Omental fat pad (tissue), 4 donors: ENCODE measurements at places on chromosomes 2 and 18. TPM values are rescaled to one million over a fixed set of nuclear protein-coding genes. Genes with fewer than 3 reads are reported as not detected.

GRCh38 chr2:207984765-207985480 lies 40.4 kb downstream of the PLEKHM3 start:
- DNase-seq, result no peak

- DNase-seq, result no peak
Measured at GRCh38 chr2:47508080-47508479, 105.1 kb downstream of the MSH2 start.

GRCh38 chr18:78936251-78937005 lies 43.2 kb upstream of the SALL3 start:
- DNase-seq, result no peak

GRCh38 chr2:95009412-95009811 lies 16.1 kb upstream of the MAL start:
- DNase-seq, result no peak

GRCh38 chr2:104407641-104408040 lies 446.3 kb upstream of the POU3F3 start:
- no peak for DNase-seq

- no peak for DNase-seq
Measured at GRCh38 chr2:40173276-40173675, 278.6 kb downstream of the SLC8A1 start.

DNA sequence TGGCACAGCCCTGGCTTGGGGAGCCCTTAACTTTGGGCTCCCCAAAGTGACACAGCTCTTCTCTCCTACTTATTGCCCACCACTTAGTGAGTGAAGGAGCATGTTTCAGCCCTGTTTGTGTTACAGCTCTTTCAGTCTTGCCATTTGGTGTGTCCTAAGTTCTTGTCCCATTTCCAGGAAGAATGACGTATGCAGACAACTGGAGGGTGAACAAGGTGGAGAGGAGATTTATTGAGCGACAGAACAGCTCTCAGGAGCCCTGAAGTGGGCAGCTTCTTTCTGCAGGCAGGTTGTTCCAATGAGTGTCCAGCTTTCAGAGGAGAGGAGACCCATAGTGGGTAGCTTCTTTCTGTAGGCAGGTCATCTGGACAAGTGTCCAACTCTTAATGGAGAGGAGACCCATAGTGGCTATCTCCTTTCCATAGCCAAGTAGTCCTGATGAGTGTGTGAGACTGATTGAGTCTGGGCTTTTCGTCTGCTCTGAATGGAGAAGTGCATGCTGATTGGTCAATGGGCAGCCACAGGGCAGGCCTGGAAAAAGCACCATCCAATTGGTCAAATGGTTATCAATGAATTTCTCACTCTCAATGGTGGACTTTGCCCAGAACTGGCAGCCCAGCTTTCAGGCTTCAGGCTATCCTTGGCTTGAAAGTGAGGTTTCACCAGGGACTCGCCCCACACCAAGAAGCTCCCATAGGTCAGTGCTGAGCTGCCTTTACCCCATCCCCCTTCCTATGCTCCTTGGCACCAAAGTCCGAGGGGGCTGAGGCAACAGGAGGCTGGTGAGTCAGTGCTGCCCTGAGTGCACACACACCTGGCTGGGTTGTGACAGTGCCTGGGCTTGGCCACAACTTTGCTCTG lies 688.2 kb downstream of the NYAP2 start:
- DNase-seq, result no peak

- no peak for DNase-seq
Measured at GRCh38 chr2:72263043-72263775, 115.5 kb upstream of the CYP26B1 start.

- DNase-seq, result no peak
Measured at GRCh38 chr2:164523009-164523408, 98.3 kb downstream of the GRB14 start.

DNA sequence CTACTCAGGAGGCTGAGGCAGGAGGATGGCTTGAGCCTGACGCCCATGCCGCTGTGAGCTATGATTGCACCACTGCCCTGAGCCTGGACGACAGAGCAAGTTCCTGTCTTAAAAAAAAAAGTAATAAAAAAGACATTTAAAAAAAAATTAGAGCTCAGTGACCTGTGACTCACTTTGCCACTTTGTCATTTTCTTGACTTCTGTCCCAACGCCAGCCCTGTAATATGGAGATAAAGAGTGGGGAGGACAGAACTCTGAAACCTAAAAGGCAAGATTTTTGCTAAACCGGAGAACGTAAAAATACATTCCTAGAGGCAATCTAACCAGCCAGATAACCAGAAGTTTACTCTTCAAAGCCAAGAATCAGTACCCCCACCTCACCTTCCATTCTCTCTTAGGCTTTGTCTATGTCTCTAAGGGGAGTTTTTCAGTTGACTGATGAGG lies 49.0 kb downstream of the PRKRA start:
- DNase-seq, result no peak

GRCh38 chr2:239026711-239027361 lies 179.0 kb downstream of the TWIST2 start:
- no peak for DNase-seq

DNA sequence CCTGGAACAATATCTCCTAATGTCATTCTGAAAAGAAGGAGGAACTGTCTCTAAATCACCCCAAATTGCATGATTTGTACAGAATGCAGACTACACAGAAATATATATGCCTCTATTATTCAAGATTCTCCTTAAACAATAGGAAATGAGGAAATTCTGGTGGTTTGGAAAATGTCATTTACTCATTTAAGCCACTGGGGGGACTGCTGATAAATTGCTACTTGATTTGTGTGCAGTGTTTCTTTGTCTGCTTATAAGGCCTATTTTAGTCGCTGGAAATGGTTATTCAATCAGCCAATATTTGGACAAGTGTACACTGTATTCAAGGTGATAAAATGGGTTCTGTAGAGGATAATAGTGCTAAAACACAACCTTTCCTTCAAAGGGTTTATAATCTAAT lies 801.9 kb upstream of the CELF4 start:
- DNase-seq, result no peak

DNA sequence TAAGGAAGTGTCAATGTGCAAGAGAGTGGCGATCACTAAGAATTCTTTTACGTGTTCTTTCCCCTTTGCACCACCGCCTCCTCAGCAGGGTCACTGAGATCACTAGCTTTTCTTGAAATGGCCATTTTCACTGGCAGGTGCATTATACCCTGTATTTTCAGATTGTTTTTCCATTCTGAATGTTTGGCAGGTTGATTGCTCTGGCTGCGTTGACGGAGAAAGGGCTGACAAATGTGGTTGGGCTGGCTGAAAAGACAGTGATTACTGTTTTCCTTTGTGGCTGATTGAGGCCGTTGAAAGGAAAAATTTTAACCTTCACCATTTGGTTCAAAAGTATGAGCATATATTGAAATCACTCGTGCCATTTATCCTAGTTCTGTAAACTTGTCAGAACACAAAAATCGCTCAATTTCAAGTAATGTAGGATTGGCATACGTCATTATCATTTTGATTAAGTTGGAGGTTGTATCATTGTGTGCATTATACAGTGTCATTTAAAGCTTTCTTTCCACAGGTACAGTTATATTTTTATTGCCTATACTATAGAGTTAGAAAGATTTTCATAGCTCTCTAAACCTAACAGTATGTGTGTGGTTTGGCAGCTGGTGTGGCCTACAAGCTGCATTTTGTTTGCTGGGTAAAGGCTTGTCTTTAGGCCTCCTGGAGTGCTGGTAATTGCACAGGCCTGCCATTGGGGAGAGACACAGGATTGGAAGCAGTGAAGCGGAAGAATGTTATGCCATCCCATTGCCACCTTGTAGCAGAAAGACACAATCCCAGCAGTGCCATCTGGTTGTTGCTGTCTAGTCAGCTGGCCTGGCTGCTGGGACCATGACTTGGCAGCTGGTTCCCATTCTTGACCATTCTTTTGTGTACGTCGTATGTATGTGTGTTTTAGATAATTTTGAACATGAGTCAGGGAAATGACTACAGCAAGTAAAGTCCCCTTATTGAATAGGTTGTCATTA lies 36.7 kb downstream of the DYNC1I2 start:
- DNase-seq, result no peak

DNA sequence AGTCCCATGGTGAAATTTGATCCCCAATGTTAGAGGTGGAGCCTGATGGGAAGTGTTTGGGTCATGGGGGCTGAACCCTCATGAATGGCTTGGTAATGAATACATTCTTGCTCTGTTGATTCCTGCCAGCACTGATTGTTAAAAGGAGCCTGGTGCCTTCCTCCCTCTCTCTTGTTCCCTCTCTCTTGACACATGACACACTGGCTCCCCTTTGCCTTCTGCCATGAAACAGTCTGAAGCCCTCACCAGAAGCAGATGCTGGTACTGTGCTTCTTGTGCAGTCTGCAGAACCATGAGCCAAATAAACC lies 30.6 kb upstream of the EPC2 start:
- no peak for DNase-seq

DNA sequence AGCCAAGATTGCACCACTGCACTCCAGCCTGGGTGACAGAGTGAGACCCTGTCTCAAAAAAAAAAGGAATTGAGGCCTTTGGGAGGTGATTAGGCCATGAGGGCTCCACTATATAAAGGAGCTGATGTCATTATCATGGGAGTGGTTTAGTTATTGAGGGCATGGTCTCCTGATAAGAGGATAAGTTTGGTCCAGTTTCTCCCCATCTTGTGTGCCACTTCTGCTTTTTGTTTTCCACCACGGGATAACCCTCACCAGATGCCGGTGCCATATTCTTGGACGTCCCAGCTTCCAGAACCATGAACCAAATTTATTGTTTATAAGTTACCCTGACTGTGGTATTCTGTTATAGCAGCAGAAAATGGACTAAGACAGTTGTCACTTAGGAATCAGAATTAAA lies 125.8 kb downstream of the C1D start:
- no peak for DNase-seq

DNA sequence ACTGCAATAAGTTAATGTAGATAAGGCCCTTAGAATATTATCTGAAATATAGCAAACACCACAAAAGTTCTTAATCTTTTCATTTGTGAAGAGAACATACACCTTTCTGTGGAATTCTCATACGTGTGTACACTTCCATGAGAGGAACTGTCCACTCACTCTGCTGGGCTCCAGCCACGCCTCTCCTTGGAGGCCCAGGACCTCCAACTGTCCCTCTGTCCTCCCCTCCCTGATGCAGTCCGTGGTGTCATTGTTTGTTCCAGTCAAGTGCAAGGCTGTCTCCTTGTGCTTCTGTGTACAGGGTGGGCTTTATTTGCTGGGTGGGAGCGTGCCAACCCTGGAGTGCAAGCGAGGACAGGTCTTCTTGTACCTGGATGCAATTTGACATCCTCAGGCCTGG lies 8.7 kb downstream of the RAB12 start:
- no peak for DNase-seq

- no peak for DNase-seq
Measured at GRCh38 chr2:232336241-232336736, 42.3 kb upstream of the ALPP start.

- no peak for DNase-seq
Measured at GRCh38 chr18:55302167-55302833, 285.7 kb downstream of the TCF4 start.

DNA sequence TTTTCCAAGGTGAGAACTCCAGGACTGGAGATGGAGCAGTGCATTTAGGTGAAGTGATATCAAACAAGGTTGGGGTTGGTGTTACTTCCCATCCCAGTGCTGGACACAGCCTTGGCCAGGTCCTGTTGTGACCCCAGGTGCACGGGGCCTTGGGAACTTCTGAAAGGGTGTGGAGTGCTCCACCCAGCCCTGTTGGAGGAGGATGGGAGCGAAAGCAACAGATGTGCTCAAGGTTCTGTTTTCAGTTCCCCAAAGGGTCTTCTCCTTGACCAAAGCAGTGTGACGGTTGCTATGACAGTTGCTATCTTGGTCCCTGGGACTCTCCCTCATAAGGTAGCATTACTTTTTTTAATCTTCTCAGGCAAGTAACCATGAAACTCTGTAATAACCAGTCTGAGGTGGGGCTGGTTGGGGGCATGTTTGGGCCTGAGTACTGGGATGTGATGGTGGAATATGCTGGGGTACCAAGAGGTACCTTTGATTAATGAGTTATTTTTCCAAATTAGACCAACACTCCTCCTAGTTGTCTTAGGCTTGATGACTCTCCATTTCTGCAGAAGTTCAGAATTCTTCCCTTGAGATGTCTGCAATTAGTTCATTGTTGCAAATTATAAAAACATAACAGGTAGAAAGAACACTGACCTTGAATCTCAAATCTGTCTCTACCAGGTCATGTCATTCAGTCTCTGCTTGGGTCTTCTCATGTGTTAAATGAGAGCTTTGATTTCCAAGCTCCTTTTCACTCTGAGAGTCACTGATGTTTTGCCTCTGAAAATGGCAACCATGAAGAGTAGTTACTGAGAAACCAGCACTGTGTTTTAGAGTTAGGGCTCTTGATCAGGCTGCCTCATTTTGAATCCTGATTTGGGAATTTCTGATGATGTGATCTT lies 154.5 kb downstream of the RPIA start:
- DNase-seq, result no peak

DNA sequence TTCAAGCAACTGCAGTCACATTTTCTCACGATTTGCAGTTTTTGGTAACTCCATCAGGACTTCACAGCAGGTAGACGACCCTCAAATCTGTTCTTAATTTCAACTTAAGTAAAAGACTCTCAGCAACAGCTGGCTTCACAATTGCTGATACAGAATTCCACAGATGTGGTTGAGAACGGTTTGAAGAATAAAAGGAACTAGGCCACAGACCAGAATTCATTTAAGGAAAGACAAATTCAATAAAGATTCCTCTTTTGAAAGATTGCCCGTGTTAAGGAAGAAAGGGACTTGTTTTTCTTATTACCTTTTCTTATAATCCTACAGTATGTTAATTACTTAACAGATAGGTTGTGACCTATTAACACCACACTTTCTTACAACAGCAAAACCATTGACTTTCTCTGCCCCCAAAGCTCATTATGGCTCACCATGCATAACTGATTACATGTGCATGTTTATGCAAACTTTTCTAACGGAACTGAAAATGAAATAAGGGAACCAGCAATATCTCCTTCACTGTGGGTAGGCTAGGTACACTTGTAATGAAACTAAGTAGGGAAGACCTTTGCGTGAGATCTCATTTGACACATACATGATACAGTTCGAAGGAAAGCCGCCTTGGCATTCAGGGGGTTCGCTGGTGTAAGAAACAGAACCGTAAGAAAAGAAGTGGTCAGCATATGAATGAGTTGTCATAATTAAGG lies 4.7 kb upstream of the ZNF516 start:
- DNase-seq, result no peak

GRCh38 chr2:40118622-40119021 lies 333.3 kb downstream of the SLC8A1 start:
- DNase-seq, result no peak

GRCh38 chr2:135962366-135963123 lies 22.9 kb downstream of the DARS1 start:
- DNase-seq, result no peak

GRCh38 chr2:221176667-221177066 lies 395.4 kb downstream of the EPHA4 start:
- DNase-seq, result no peak

The KCNK3 gene
- total RNA-seq, result 4.8 TPM

The NGEF gene
- total RNA-seq, result 1.3 TPM

The GATA6 gene
- 48.9 TPM for total RNA-seq

The IL36B gene
- total RNA-seq, result not detected

The CCDC85A gene
- total RNA-seq, result 46.0 TPM

The RETREG2 gene
- 53.5 TPM for total RNA-seq

The TNFRSF11A gene
- total RNA-seq, result 4.6 TPM

The FZD7 gene
- 24.7 TPM for total RNA-seq

The QPCT gene
- total RNA-seq, result 6.8 TPM

The ASPRV1 gene
- 0.94 TPM for total RNA-seq

The TMEM169 gene
- 0.46 TPM for total RNA-seq

The KCNG2 gene
- not detected for total RNA-seq

The VWA3B gene
- total RNA-seq, result not detected

The CAPN14 gene
- not detected for total RNA-seq

The CENPA gene
- 0.46 TPM for total RNA-seq

The FBXO11 gene
- 68.6 TPM for total RNA-seq

The VPS4B gene
- total RNA-seq, result 33.6 TPM

The SERPINB10 gene
- total RNA-seq, result 1.7 TPM

The GREB1L gene
- total RNA-seq, result 29.5 TPM

The ABCG8 gene
- total RNA-seq, result not detected

The UGT1A6 gene
- not detected for total RNA-seq
